Panc1 (cell line): ENCODE measurements at places on chromosomes 6 and 20. TPM values are rescaled to one million over a fixed set of nuclear protein-coding genes. Genes with fewer than 3 reads are reported as not detected.

CENPW gene
- 62.1 TPM for total RNA-seq

CCN2 gene
- total RNA-seq, result 155 TPM

WFDC12 gene
- total RNA-seq, result not detected

HSPA1L gene
- 2.8 TPM for total RNA-seq

KIF25 gene
- total RNA-seq, result 0.44 TPM
